ENCODE measurements at places on chromosomes 2 and 18.

- no peak for DNase-seq
These were observed 18.5 kb upstream of the IGFBP5 start for GRCh38 chr2:216713691-216714336.

DNA sequence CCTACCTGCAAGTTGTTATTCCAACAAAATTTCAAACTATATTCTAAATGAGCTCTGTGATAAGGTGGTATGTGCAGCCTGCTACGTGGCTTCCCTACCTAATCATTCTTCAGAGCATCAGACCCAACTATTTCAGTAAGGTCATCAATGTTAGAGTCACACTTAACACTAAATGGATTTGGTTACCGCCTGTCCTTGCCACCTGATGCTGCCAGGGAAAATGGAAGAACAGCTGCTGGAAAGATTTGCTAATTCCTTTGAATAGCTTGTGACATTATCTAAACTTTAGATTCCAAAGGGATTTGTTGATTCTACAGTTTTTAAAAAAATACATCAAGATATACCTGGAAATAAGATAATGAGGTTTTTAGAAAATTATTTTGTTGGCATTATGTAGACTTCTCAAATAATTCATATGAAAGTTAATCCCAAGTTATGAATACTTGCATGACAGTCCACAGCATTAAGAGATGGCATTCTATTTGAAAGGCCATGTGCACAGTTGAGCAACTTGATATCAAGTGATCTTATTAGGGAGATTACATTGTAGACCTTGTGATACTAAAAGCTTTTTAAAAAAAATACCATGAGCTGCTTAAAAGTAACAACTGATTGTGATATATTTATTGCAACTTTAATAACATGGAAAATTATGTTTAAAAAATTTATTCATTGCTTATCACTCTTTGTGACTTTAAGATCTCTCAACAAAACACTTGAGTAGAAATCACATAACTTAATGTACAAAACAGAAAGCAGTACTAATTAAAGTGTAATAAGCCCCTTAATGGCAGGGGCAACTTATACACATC, 98.3 kb upstream of the UGP2 start:
- DNase-seq: no peak

- DNase-seq: no peak
These were observed 444.3 kb downstream of the SLC4A3 start for GRCh38 chr2:220071696-220072095.

DNA sequence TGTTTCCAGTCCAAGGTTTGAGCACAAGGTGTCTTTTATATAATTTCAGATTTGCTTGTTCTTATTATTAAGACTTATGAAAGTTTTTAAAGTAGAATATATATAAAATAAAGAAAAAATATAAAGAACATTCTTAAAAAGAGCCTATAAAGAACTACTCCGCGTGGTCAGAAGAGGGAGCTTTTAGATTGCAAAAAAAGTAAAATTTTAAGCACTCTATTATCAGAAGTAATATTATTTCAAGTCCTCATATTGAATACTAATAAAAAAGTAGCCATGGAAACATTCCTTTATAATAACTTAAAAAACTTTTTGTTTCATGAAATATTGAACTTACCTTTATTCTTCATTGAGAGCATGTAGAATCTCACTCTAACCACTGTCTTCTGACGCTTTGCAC, 51.4 kb downstream of the LINC00305 start:
- DNase-seq: no peak

DNA sequence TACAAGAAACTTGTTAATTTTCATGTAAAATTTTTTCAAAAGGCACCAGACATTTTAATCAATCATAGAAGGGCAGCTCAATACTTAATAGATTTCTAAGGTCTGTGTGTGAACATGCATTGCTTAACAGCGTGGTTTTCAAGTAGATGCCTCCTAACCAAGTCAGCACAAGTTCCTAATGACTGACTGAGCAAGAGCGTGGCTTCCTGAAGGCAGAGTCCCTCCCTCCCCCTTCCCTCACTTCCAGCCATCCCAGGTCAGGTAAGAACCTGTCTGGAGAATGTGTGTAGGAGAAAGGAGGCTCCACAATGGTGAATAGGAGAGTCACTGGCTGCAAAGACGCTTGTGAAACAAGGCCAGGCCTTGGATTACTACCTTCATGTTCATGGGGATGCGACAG, 33.5 kb upstream of the DAPL1 start:
- no peak for DNase-seq
